ENCODE measurements at places on chromosomes 6 and 20. TPM values are rescaled to one million over a fixed set of nuclear protein-coding genes. Genes with fewer than 3 reads are reported as not detected.

The ASIP gene
- total RNA-seq: not detected

The ADGRF1 gene
- total RNA-seq: not detected

The CARMIL1 gene
- total RNA-seq: 29.4 TPM

The TSPO2 gene
- total RNA-seq: not detected

GRCh38 chr20:13822459-13822858 is 37.6 kb downstream of the NDUFAF5 start:
- DNase-seq: no peak

- DNase-seq: no peak
These were observed 219.5 kb downstream of the BTBD9 start for GRCh38 chr6:38420207-38420606.

- no peak for DNase-seq
These were observed 186.5 kb upstream of the TSHZ2 start for GRCh38 chr20:52785679-52786078.

DNA sequence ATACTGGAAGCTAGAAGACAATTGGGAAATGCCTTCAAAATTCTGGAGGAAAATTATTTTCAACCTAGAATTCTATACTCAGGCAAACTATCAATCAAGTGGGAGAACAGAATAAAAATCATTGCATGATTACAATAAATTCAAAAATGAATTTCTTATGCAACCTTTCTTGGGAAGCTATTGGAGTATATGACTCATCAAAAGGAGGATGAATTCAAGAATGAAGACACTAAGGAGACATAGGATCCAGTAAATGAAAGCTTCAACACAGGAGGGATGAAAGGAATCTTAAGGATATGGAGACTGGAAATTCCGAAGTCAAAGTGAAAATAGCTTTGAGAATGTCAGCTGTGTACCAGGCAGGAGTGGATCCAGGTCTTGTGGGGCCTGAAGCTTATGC is 12.6 kb upstream of the UBR2 start:
- DNase-seq: no peak

DNA sequence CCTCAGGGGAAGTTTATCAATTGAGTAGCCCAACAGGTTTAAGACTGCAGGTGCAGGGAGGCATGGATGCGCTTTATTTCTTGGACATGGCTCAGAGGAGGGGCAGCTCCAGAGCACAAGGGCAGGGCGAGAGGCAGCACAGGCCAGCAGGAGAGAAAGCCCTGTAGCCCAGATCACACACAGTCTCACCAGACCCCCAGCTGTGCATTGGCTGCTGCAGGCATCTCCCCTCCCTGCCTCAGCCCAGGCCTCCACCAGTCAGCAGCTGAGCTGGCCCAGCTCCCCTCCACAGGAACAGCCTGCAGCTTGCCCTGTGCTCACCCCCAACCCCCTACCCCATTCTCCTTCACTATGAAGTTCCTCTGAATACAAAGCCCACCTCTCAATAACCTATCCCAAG is 24.7 kb downstream of the MRPL14 start:
- no peak for DNase-seq

DNA sequence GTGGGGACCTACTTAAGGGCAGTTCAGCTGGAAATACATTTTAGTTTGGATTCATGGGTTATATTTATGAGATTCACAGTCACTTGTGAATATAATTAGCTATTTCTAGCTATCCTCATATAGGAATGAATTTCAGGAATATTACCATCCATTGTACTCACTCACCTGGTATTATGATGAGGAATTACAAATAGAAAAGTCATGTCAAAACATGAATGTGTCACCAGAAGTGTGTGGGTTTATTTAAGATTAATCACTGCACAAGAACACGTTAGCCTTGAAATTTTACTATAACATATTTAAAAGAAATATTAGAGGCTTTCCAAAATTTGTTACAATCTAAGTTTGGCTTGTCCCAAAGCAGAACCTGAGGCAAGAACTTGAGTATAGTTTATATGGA is 510.5 kb downstream of the PHF3 start:
- DNase-seq: no peak

- DNase-seq: peak; percentile 68
These were observed 580.3 kb downstream of the TENT5A start for GRCh38 chr6:81172056-81172740.
